ENCODE measurements at places on chromosomes 1 and 21. TPM values are rescaled to one million over a fixed set of nuclear protein-coding genes. Genes with fewer than 3 reads are reported as not detected.

The PRKAA2 gene
- total RNA-seq, result 18.8 TPM

The TNNT2 gene
- 0.69 TPM for total RNA-seq

The CD164L2 gene
- not detected for total RNA-seq

The LYPD8 gene
- total RNA-seq, result 2.6 TPM

The LCE1F gene
- not detected for total RNA-seq

The SLC45A1 gene
- total RNA-seq, result 0.52 TPM

The LRRC3 gene
- 3.1 TPM for total RNA-seq

The TMEM200B gene
- total RNA-seq, result 9.0 TPM

The DPT gene
- not detected for total RNA-seq

The MANEAL gene
- 4.3 TPM for total RNA-seq

The SPRR2A gene
- total RNA-seq, result not detected

The GPR37L1 gene
- total RNA-seq, result 0.15 TPM

The CFAP107 gene
- not detected for total RNA-seq

The PLA2G2A gene
- not detected for total RNA-seq

The KHDRBS1 gene
- 49.0 TPM for total RNA-seq

DNA sequence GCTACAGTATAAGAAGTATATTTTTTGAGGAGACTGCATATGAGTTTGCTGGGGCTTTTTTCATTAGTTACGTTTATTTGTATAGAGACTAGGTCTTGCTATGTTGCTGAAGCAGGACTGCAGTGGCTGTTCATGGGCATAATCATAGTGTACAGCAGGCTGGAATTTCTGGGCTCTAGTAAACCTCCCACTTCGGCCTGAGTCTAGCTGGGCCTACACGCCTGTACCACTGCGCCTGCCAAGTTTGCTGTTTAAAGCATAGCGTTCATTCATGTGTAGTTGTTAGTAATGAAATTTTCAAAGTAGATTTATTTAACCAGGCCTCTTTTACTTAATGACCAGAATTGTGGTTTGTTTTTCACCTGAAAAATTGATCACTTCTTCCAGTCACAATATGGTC is 33.8 kb downstream of the HS2ST1 start:
- no peak for DNase-seq

DNA sequence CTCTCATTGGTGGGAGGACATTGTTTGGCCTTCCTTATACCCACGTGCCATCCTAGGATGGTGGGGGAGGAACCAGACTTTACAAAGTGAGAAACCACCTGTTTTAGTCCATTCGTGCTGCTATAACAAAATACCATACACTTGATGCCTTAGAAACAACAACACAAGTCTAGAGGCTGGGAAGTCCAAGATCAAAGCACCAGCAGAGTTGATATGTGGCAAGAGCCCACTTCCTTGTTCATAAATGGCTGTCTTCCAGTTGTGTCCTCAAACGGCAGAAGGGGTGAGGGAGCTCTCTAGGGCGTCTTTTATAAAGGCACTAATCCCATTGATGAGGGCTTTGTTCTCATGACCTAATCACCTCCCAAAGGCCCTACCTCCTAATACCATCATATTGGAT is 31.1 kb downstream of the CAPN8 start:
- no peak for DNase-seq

DNA sequence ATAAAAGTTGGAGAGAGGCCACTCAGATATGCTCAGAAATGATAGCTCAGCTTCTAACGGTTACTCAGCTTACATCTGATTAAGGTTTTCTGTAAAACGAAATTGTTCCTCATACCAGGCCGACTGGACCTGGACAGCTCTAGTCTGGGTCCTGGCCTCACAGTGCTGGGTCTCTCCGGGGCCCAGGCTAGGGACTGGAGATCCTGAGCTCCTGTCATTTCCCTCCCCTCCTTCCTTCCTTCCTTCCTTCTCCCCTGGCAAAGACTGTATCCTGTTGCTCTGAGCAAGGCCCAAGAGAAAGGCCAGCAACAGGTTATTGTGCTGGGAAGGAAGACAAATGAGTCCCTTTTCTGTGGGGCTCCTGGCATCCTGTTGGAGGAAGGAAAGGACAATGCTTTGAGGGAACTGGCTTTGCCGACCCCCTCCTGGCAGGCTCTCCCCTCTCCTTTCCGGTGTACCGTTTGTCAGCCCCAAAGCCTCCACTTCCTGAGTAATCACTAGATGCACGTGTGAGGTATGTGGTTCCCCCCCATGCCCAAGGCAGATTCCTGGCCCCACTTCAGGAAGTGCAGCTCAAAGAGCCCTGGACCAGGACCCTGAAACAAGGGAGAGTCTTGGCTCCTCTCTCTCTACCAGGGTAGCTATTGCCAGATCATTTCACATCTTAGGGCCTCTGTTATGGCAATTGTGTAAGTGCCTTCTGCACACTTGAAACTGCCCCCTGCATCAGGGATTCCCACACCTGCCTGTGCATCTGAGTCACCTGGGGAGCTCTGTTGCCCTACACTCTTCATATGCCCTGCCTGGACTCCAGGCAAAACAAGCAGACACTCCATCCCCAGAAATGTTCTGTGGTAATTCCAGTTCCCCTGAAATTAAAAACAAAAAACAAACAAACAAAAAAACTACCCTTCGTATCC is 212.7 kb upstream of the FGGY start:
- no peak for DNase-seq

- DNase-seq, result no peak
Observed at GRCh38 chr1:51936531-51936930, 54.0 kb downstream of the RAB3B start.

DNA sequence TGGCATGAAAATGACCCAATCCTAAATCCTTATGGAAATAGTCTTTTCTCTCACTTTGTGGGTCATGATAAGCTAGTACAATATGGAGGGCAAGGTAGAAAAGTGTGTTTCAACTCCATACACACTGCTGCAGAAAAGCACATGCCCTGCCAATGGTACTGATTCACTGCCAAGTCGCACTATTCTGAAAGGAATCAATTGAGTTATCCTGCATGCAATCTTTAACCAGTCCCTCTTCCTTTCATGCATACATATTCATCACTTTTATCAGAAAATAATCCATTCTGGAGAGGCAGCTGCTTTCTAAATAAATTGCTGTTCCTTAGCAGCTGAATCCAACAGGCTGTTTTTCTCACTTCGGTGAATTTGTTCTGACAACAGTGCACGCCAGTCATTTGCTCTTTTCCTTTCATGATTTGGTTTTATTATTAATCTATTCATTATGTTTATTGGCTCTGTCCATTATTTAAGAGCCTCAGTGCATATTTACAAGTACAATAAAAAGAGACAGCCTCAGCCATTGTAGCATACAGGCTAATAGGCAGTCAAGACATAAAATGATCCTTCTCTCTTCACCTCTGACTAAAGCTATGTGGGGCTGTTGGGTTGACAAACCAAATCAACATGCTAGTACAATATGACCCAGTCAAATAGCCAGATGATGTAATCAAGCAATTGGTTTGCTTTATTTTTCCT is 108.8 kb downstream of the CHD1L start:
- no peak for DNase-seq

- DNase-seq, result no peak
Observed at GRCh38 chr1:234862360-234862943, 252.5 kb upstream of the IRF2BP2 start.

GRCh38 chr1:11358984-11359383 is 86.0 kb downstream of the UBIAD1 start:
- DNase-seq, result no peak

- no peak for DNase-seq
Observed at GRCh38 chr1:155086128-155086741, 7.6 kb downstream of the EFNA3 start.

- DNase-seq, result no peak
Observed at GRCh38 chr21:38308532-38309119, 51.8 kb downstream of the KCNJ15 start.

DNA sequence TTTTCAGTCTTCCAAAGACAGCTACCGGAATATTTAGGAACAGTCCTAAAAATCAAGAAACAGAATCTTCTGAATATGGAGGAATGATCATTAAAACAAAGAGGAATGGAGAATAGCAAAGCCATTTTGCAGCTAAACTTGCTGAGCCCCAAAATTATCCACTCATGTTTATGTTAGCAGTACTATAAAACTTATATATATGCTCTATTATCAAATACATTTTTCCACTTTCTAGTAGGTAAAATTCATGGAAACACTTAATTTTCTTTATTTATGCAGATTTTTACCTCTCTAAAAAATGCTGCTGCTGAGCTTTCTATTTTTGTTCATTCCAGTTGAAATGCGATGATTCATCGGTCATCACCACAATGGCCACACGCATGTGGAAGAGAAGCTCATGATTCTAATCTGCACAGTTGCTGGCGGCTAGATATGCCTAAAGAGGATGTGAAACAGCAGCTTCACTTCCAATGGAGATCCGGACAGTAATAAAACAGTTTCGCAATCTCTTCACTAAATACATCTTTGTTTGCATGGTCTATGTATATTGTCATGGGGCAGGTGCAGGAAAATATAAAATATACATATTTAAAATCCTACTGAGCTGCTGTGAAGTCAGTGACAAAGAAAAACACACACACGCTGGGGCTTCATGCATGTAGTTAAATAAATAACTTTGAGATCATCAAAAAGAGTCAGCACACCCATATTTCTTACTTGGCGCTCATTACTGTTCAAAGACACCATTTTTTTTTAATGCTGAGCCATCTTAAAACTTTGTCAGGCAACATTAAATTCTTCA is 292.2 kb downstream of the SMYD3 start:
- peak; percentile 46 for DNase-seq

DNA sequence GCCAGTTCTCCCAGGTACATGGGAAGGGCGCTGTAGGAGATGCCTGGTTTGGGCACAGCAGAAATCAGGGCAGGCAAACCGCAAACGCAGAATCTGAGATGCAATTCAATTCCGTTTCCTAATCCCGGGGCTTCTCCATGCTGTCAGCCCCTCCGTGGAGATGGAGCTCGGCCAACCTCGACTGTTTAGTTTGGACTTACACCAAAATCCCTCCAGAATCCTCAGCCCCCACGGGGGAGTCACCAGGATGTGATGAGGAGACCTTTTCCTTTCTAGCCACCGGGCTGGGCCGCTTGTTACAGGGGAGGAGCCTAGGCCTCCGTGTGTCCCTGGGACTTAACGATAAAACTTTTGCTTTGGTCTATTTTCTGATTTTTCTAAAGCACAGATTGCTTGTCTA is 7.9 kb downstream of the SLC2A7 start:
- DNase-seq, result no peak

- no peak for DNase-seq
Observed at GRCh38 chr1:208233546-208233945, 10.6 kb downstream of the PLXNA2 start.

- DNase-seq, result no peak
Observed at GRCh38 chr1:41495210-41495948, 10.9 kb upstream of the EDN2 start.

DNA sequence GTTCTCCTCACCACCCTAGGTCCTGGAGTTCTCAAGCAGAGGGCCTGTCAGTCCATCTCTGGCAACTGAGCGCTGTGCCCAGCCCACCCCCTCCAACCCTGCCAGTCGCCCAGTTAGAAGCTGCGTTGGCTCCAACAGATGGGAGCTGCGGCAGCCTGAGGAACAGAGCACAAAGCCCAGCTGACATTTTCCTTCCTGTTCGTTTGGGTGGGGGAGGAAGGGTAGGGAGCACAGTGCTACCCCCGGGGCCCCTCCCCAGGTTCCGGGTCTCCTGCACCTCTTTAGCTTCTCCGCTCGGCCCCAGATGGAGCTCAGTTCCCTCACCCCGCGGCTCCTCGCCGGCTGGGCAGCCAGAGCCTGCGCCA is 1.4 kb downstream of the LRRN2 start:
- DNase-seq, result no peak

- DNase-seq, result no peak
Observed at GRCh38 chr1:54835131-54835898, 34.2 kb upstream of the TTC22 start.

DNA sequence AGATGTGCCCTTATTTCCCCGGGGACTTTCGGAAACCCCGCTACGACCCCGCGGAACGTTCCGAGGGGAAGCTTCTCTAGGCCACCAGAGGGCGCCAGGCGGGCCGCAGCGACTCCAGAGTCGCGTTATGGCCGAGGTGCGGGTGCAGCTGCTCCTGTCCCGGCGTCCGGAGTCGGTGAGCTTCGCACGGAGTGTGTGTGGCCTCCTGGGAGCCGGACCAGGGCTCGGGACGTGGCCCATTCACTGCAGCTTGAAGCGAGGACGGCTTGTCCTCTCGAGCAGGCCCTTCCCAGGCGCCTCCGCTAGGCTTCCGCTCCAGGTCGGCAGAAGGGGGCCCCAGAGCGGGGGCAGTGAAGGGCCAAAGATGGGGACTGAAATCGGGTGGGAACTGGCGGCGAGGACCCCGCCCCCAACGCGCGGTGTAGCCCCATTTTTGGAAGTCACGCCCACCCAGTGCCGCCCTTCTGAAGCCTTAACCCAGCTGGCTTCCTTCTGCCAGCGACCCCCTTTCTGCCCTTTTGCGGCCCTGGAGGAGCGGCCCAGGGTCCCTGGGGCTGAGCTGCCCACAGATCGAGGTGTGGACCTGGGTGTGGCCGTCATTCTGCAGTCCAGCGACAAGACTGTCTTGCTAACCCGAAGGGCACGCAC is at the start of gene NUDT17:
Gene NUDT17, plus strand, starts transcription at position 117 of the 648 bp plus-strand sequence. Its CDS starts 11 bp downstream, at position 128.
- peak; percentile 31 for DNase-seq

DNA sequence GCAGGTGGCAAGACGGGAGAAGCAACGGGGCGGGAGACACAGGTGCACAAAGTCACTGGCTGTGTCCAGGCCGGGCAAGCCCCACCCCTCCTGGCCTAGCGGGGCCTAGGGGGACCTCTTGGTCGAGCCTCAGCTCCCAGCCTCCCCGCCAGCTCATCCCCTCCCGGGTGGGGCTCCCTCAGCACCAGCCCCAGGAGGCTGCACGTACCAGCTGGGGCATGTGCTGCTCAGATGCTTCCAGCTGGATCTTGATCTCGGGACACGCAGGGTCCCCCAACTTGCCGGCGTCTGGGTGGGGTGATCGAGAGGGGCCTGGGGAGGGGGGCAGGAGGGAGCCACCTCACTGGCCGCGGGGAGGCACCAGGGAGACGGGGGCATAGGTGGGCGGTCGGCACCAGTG is 71.4 kb downstream of the RAP1GAP start:
- no peak for DNase-seq

- peak; percentile 75 for DNase-seq
Observed at GRCh38 chr1:85608851-85609250, 28.3 kb downstream of the CCN1 start.

GRCh38 chr1:30787856-30788495 is 30.4 kb upstream of the LAPTM5 start:
- DNase-seq, result no peak

DNA sequence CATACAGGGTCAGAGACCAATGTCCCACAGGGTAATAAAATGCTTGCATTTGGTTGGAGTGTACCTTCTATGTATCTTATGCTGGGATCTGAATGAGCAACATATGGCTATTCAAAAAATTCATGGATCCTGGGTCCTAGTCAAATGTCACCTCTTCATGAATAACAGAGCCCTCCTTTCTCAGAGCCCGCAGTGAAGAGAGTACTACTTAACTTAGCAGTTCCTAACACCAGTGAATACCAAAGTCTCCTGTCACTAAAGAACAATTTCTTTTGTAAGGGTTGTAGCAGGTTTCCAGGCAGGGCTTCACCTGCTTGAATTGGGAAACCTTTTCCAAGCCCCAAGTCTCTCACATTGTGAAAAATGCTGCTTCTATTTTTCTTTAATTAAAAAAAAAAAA is 483.0 kb upstream of the DEPDC1 start:
- DNase-seq, result no peak

All from renal cortical epithelial cell (primary cell).